ENCODE measurements at places on chromosomes 2 and 18. TPM values are rescaled to one million over a fixed set of nuclear protein-coding genes. Genes with fewer than 3 reads are reported as not detected.

Gene TTN
- 10.1 TPM for total RNA-seq

Gene IL1F10
- not detected for total RNA-seq

GRCh38 chr2:210363876-210364275 lies 48.9 kb upstream of the MYL1 start:
- no peak for DNase-seq

DNA sequence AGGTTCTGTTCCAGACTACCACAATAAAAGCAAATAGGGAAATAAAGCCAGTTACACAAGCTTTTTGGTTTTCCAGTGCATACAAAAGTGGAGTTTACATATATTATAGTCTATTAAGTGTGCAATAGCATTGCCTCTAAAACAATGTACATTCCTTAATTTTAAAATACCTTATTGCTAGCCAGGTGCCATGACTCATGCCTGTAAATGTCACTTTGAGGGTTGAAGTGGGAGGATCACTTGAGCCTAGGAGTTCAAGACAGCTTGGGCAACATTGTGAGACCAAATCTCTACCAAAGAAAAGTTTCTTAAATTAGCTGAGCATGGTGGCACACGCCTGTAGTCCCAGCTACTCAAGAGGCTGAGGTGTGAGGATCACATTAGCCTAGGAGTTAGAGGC lies 52.9 kb upstream of the IMP4 start:
- no peak for DNase-seq

GRCh38 chr18:59945544-59945943 lies 45.7 kb downstream of the PMAIP1 start:
- no peak for DNase-seq

DNA sequence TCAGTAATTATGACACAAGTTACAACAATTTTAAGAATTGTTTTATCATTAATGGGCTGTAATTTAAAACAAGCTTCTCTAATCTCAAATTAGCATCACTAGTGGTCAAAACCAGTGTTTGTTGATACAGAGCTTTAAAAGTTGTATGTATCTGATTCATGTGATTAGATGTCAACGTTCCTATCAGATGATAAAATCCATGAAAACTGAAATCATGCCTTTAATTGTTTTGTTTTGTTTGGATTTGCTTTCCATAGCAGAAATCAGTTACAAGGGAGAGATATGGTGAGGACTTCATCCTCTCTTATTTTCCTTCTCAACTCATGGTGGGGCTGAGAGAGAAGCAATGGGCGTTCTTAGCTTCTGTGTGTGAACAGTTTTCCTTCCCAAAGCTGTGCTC lies 469.6 kb downstream of the PID1 start:
- DNase-seq = no peak

DNA sequence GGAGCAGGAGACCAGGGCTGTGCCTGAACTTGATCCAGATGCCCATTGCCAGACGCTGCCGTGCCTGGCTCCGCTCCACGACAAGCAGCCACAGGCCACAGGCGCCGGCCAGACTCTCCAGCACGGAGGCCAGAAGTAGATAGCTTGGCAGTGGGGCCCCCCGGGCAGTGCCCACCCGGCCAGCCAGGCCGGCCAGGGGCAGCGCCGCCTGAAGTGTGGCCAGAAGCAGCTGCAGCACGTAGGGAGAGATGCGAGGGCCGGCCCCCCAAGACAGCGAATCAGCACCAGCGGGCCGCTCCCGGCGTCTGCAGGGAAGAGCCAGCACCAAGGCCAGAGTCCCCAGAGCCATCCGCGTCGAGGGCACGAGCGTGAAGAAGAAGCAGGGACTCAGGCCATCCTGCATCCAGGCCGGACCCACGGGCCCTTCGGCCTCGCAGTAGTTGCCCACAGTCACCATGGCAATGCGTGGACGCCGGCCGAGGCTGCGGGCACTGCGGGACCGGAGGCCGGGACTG lies 484 bp downstream of the ABCB6 start:
- DNase-seq = peak; percentile 87

All from hepatocyte (in vitro differentiated cells).